ENCODE measurements at places on chromosomes 6 and 20.

- no peak for DNase-seq
Measured at GRCh38 chr6:144888621-144889020, 603.5 kb downstream of the UTRN start.

DNA sequence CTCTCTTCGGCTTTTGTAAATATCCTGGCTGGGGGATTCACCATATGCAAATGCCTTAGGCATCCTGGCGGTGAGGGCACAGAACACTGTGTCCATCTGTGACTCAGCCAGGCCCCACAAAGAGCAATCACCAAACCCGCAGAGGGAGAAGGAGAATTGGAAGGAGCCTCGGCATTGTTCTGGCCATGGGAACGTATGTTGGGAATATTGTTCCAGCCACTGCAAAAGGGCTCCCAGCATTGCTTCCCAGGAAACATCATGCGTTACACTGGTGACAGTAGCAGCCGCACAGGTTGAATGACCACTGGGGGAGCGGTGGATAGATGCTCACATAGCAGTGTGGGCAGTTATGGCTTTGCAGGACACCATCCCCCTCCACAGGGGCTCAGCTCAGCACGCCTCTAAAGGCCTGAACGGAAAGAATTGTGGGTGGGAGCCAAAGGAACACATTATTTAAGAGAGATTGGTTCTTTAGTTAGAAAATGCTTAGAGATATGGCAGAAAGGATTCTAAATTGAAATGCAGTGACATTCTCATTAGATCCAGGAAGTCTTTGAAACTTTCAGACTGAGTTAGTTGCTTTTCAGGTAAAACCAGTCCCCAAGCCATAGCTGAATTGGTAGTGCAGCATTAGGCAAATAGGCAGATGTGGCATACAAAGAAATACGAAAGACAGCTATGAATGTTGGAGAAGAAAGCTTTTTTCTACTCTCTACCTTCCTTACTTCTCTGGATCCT lies 104.3 kb downstream of the RNF144B start:
- no peak for DNase-seq

GRCh38 chr6:69343851-69344250 lies 453.0 kb downstream of the LMBRD1 start:
- DNase-seq = no peak

- peak; percentile 65 for DNase-seq
Measured at GRCh38 chr6:111992851-111993250, 61.1 kb upstream of the CCN6 start.

GRCh38 chr6:159627939-159628338 lies 65.1 kb downstream of the SOD2 start:
- no peak for DNase-seq

GRCh38 chr6:129494099-129494498 lies 215.9 kb downstream of the ARHGAP18 start:
- DNase-seq = no peak

DNA sequence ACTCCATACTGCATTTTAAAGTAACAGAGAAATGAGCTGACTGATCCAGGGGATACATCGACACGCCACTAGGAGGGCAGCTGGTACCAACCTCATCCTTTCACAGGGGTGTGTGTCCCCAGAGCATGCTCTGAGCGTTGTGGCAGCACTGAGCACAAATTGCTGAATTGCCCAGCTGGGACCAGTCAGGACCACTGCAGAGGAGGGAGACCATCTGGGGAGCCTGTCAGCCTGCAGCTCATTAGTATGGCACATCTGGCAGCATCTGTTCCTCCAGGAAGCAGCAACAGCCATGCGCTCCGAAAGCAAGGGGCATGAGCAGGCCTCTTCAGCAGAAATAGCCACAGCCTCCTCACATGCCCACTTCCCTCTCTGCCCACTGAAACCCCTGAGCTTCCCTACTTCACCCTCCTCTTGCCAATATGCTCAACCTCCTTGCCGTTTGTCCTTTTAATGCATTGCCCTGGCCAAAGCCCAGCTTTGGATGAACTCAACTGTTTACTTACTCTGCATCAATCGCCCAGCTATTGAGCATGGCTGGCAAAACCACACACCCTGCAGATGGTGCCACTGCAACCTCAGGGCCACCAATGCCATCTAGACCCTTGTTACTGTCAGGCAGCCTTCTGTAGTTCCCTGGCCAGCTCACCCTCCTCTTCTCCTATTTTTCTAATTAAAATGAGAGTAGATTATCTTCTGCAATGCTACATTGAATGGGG lies 77.6 kb upstream of the NEDD9 start:
- DNase-seq = no peak

- no peak for DNase-seq
Measured at GRCh38 chr6:31878726-31879125, at the start of gene SLC44A4. TSS of gene SLC44A4 (minus strand) at chr6:31878997. CDS start at chr6:31878980, 17 bp downstream.

DNA sequence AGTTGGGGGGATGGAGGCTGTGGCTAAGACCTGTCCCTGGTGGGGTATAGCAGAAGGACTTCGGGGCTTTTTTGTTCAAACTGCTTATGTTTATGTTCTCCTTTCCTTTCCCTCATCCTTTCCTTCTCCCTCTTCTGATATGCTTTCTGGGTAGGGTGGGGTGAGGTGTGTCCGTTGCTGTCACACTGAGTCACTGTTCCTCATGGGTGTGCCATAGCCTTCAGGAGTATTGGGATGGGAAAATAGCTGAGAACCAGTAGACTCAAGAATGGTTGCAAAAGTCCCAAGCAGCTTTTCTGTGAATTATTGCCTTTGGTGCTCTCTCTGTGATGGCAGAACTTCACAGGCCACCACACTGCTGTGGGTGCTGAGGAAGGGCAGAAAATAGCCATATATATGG lies 39.6 kb downstream of the TPD52L1 start:
- no peak for DNase-seq

DNA sequence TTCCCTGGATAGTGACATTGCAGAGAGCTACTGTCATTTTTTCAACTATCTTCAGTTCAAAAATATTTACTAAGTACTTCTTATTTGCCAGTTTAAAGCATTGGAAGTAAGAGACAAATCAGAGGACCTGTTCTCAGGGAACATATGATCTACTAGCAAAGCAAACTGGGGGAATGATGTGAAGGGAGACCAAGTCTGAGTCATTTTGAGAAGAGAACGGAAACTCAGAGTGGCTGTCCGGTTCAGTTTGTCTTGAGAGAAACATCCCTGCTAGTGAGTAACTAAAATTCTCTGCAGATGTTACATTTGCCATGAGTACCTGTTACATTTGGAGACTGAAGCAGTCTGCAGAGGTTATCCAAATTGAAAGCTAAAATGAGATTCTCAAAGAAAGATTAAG lies 118.3 kb downstream of the KCNQ5 start:
- DNase-seq = no peak

DNA sequence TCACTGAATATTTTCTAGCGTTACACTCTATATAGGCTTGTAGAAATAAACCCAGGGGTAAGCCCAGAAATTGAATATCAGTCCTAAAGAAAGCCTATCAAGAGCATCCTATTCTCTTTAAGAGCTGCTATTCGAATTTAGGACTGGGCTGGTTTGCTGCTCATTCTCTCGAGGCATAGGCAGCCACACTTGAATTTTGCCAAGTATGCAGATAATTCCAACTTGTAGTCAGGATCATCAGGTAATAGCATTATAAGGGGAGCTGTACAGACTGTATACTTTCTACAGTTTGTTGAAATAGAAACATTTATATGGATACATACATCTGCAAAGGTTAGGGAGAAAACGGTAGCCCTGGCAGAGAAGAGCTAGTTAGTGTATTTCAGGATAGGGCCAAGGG lies 2.1 kb upstream of the ZBTB2 start:
- DNase-seq = no peak

- DNase-seq = peak; percentile 91
Measured at GRCh38 chr6:30556906-30557682, at the start of gene PRR3. TSS of gene PRR3 (plus strand) at chr6:30557295. CDS start at chr6:30557345, 50 bp downstream.

- DNase-seq = no peak
Measured at GRCh38 chr6:110053395-110054240, 75.5 kb downstream of the GPR6 start.

DNA sequence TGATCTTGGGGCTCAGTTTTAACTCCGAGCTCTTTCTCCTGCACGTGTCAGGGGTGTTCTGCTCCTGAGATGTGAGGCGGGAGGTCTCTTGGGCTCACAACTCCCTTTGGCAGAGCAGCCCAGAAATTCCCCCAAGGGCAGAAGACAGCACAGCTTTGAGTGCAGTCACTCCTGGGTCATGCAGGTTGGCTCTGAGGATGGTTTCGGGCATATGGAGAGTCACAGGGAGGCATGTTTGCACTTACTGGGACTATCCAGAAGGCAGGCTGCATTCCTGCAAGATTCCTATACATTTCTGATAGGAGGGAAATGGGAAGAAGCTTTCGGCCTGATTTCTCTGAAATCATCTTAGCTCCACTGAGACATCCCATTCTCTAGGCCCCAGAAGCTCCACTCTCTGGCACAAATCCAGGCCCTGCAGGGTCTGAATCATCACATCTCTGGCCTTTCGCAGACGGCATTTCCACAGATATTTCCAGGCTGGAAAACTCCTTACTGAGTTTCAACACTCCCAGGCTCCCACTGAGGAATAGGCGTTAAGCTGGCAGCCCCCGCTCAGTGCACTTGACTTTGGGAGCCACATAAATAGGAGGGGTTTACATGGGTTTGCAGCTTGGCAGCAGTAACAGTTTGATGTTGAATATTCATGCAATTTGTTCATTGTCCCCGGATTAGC lies 39.7 kb downstream of the AGPAT4 start:
- DNase-seq = no peak

GRCh38 chr6:147192278-147192911 lies 11.8 kb upstream of the STXBP5 start:
- no peak for DNase-seq

- peak; percentile 74 for DNase-seq
Measured at GRCh38 chr6:134882426-134883038, 67.4 kb downstream of the ALDH8A1 start.

DNA sequence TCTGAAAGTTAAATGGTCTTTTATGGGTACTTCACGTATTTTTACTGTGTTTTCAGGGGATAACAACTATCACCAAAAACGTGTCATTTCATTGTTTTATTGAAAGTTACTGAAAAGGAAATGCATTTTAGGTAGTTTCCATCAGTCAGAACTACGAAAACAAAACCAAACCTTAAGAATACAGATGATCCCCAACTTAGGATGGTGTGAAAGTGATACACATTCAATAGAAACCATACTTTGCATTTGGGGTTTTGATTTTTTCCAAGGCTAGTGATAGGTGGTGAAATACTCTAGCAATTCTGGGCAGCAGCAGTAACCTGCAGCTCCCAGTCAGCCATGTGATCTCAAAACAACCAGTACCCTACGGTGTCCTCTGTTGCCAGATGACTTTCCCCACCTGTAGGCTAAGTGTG lies 25.9 kb upstream of the EFHC1 start:
- no peak for DNase-seq

Data from activated T-cell treated with anti-CD3 and anti-CD28 coated beads, Interleukin-2, amount 50 U/mL, for 24 hours (primary cell).